Activated T-cell treated with anti-CD3 and anti-CD28 coated beads, Interleukin-2, amount 50 U/mL, for 72 hours (primary cell): ENCODE measurements at places on chromosomes 16 and 17.

DNA sequence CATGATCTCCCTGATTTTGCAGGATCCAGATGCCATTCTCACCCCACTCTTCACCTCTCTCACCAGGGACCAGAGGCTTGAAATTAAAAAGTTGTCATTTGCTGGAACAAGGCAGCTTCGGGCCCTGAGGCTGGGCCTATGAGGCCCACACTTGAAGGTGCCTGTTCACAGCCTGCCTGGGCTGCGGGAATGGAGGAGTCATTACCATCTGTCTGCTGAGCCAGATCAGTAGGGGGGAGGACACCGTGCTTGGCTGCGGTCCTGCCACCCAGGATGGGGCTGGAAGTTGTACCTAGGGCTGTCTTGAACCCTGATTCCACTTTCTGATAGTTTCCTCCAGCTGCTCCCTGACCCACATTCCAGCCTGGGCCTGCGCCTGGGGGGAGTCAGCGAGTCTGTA lies 208.3 kb upstream of the N4BP1 start:
- no peak for DNase-seq

- no peak for DNase-seq
Measured at GRCh38 chr17:2700491-2701141, 10.9 kb downstream of the CLUH start.

GRCh38 chr16:84088695-84089395 lies 27.9 kb downstream of the MBTPS1 start:
- DNase-seq = peak; percentile 56

- no peak for DNase-seq
Measured at GRCh38 chr16:13809765-13810164, 110.2 kb upstream of the ERCC4 start.
